ENCODE measurements at places on chromosomes 2 and 18. TPM values are rescaled to one million over a fixed set of nuclear protein-coding genes. Genes with fewer than 3 reads are reported as not detected.
A peak's percentile ranks its signal among the peaks of the same experiment; 100 is the strongest.

The C2orf66 gene
- not detected for total RNA-seq

The TCF23 gene
- total RNA-seq, result not detected

The UPP2 gene
- not detected for total RNA-seq

The CPS1 gene
- total RNA-seq, result 13.8 TPM

The GALNT14 gene
- 62.7 TPM for total RNA-seq

The LYPD6 gene
- 2.3 TPM for total RNA-seq

The AGPS gene
- total RNA-seq, result 89.0 TPM

The ZNF521 gene
- 19.9 TPM for total RNA-seq

The TBC1D8 gene
- total RNA-seq, result 4.1 TPM

The ACMSD gene
- total RNA-seq, result not detected

The CNTNAP5 gene
- total RNA-seq, result 0.11 TPM

The ACVR1C gene
- 0.05 TPM for total RNA-seq

The CD28 gene
- total RNA-seq, result not detected

The COLEC12 gene
- total RNA-seq, result not detected

DNA sequence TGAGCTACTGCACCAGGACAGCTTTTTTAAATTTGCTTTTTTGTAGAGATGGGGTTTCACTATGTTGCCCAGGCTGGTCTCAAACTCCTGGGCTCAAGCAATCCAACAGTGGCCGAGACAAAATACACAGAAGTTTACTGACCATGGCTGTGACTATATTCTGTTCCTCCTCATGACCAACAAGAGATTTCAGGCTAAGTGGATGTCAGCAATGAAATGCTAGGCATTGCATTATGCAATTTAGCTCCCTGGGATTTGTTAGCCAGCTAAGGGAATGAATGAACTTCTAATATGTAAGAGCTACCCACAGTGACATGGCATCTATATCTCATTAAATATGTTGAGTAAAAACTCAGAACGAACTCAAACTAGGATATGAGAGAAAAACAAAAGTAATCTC is 81.9 kb upstream of the MBOAT2 start:
- DNase-seq, result no peak

DNA sequence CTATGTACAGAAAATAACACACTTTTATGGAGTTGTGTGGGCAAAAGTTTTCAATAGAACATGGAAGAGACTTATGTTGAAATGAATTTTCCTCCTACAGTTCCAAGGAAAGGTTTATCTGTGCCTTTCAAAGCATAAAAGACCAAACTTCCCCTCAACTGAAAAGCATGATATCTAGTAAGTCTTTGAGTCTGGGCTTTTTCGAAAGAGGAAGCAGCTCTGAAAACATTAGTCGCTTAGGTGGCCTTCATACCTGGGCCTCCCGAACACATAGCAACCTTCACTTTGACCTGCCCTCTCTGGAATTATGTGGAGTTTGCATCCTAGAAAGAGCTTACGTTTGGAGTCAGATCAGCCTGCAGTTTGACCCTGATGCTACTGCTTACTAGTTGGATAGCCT is 4.8 kb upstream of the CAPN14 start:
- no peak for DNase-seq

DNA sequence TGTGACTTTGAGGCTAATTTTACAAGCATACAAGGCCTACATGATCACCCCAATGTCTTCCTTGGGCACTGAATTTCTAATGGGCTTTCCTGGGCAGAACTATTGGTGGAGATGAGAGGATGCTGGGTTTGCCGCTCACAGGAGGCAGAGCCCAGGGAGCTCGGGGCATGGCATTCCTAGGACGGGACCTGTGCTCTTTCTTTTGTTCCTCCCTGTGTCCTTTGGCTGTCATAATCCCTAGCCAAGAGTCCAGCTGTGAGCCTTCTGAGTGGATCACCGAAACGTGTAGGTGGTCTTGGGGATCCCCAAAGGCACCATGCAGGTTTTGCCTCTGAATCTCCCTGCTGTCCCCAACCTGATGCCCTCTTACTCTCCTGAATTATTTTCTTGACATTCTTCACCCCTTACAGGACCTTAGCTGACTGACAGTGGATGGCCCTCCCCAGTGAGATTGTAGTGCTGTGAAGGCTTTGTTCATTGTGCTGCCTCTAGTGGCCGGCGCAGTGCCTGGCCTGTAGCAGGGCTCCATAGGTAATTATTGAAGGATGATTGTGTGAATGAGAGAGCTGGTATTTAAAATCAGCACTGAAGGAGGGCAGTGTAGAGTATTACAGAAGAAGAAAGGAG is 221.9 kb downstream of the ZNF407 start:
- peak; percentile 42 for DNase-seq

GRCh38 chr2:163657281-163657656 is 78.5 kb downstream of the FIGN start:
- no peak for DNase-seq

GRCh38 chr2:100537918-100538317 is 24.9 kb upstream of the PDCL3 start:
- no peak for DNase-seq

GRCh38 chr2:26008851-26009566 is 24.9 kb upstream of the RAB10 start:
- DNase-seq, result peak; percentile 94

DNA sequence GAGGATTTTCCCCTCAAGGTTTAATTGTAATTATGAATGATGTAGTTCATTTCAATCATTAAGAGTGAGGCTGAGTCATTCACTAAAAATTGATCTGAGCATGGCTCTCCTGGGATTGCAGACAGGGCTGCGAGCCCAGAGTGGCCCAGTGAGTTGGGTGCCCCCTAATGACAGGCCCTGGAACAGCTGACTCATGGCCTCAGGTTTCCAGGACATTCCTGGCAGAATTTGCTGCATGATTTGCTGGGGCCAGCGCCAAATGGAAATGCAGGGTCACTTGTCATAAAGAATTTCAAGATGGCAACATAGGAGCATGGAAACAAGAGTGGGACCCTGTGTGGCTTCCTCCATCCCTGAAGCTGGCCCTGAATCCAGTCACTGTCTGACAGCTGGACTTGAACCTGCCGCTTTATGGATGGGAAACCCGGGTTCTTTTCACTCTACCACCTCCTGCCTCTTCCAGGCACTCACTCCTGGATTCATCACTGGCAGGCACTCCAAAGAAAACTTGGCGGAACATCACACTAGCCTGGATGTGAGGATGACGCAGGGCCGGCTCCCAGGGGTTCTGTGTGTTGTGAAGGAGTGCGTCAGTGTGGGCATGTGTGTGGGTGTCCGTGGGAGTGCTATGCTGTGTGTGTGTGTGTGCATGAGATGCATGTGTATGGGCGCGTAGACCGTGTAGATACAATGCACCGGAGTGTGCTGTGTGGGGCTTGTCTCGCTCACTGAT is 15.2 kb downstream of the OTOF start:
- peak; percentile 36 for DNase-seq

- DNase-seq, result peak; percentile 61
Observed at GRCh38 chr18:45166836-45167551, 448.3 kb upstream of the SLC14A2 start.

DNA sequence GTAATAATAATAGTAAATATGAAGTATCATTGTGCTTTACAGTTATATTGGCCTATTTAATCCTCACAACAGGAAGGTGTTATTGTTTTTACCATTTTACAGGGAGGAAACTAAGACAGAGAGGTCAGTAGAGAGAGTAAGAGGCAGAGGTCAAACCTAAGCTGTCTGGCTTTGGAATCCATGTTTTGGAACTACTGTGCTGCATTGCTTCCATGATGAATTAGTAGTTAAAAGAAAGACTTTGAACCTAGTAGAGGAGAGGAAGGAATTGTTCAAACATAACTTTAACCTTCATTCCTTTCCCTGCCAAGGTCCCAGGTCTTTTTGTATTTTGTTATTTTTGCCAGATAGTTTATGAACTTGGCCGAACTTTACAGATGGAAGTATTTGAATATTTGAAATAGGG is 80.9 kb downstream of the PHLPP1 start:
- no peak for DNase-seq

- DNase-seq, result no peak
Observed at GRCh38 chr2:225932811-225933413, 533.4 kb downstream of the NYAP2 start.

DNA sequence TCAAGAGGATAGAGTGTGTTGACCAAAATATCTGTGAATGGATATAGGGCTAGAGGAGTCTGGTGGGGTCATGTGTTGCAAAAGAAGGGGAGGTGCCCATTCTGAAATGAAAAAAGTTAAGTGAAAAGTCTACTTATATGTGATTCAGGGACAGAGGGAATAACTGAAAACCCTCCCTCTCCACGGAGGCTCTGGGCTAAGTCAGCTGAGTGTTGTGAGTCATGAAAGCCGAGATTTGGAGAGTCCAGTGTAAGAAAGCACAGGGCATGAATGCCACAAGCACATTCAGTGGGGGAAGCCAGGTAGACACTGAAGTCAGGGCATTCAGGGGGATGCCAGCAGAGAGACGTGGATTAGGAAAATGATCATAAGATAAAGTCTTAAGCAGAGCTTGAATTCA is 871.9 kb downstream of the TSN start:
- peak; percentile 62 for DNase-seq

DNA sequence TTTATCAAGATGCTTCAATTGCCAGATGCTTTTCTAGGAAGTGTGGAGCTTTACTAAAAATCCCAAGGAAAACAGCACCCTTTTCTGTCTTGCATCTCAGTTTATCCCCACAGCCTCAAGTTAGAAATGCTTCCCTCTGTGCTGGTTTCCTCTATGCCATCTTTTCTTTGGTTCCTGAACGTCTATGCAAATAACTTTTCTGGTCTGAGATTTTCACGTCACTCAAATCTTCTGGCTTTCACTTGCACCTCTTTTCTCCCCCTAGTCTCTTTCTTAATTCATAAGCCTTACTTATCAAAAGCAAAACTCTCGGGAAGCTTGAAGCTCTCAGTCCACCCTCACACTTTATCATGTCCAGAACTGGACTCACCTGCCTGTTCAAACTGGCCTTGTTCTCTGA is 33.9 kb downstream of the ARHGAP25 start:
- no peak for DNase-seq

GRCh38 chr18:74942319-74942910 is 266.5 kb downstream of the PTGR3 start:
- DNase-seq, result no peak

DNA sequence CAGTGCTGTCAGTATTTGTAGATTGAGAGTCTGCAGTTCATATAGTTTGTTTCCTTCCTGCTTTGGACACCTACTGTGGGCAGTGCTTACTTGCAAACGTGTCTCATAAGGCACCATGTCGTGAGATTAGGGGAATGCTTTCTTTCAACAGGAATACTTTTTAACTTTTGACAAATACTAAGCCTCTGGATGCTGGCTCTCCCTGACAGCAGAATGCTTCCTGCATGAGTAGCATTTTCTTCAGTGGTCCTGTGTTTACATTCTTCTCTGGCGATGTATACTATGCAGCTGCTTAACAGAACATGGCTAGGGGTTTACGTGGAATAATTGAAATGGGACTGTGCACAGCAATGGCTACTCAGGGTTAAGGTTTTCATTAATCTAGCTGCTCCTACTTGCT is 807.5 kb downstream of the MBD2 start:
- peak; percentile 17 for DNase-seq

DNA sequence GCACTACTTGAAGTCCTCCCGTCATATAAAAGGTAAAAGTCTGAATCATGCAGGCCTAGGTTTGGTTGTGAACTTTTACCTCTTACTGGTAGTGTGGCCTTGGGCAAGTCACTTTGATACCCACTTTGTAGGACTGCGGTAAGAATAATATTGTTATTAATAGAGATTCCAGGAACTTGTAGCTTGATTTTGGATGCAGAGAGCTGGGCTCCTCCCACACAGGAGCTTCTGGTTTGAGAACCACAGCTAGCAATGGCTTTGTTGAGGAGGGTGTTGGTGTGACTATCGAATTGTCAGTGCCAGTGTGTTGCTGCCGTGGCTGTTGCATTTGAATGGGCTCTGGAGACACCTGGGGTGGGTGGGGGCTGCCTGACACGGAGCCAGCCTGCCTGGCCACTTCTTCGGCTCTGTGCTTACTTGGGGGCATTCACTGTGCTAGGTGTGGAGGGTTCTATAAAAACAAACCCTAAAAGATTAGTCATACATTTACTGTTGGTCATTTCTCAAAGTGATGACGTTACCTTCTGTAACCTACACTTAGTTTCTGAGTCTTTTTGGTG is 38.5 kb downstream of the ASAP2 start:
- peak; percentile 69 for DNase-seq

DNA sequence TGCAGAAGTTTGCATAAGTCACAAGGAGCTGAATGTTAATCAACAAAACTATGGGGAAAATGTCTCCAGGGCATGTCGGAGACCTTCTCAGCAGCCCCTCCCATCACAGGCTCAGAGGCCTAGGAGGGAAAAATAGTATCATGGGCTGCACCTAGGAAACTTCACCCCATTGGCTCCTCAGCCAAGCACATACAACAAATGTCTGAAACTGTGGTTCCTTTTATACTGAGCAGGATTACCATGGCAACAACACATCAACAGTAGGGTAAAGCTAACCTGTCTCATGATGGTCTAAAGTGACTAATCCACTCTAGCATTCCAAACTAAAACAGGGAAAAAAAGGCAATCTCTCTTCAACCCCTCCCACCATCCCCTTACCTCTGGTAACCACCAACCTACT is 3.2 kb upstream of the NEMP2 start:
- peak; percentile 54 for DNase-seq
